ENCODE measurements at places on chromosomes 16 and 17.
A peak's percentile ranks its signal among the peaks of the same experiment; 100 is the strongest.

DNA sequence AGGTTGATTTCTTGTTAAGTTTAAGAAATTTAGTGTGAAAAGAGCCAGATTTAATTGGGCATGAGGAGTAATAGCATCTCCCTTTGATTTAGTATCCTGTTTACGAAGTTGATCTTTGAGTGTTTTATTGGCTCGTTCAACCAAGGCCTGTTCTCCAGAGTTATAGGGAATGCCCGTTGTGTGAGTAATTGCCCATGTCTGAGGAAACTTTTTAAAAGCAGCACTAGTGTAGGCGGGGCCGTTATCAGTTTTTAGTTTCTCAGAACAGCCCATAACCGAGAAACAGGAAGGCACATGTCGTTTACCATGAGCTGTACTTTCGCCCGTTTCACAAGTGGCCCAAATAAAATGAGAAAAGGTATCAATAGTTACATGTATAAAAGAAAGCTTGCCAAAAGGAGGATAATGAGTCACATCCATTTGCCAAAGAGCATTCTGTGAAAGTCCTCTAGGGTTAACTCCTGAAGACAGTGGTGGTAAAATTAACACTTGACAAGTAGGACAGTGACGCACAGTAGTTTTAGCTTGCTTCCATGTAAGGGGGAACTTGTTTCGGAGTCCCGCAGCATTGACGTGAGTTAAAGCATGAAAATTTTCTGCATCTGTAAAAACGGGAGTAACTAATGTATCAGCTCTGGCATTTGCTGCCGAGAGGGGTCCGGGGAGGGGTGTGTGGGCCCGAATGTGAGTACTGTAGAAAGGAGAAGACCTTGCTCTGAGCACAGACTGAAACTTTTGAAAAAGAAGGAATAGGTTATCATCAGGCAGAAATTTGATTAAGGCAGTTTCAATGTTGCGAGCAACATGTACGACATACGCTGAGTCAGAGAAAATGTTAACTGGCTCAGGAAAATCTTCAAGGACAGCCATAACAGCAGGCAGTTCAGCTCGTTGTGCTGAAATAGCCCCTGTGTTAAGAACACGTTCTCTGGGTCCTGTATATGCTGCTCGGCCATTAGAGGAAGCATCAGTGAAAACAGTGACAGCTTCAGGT is 18.5 kb upstream of the KCTD5 start:
- peak; percentile 63 for DNase-seq

DNA sequence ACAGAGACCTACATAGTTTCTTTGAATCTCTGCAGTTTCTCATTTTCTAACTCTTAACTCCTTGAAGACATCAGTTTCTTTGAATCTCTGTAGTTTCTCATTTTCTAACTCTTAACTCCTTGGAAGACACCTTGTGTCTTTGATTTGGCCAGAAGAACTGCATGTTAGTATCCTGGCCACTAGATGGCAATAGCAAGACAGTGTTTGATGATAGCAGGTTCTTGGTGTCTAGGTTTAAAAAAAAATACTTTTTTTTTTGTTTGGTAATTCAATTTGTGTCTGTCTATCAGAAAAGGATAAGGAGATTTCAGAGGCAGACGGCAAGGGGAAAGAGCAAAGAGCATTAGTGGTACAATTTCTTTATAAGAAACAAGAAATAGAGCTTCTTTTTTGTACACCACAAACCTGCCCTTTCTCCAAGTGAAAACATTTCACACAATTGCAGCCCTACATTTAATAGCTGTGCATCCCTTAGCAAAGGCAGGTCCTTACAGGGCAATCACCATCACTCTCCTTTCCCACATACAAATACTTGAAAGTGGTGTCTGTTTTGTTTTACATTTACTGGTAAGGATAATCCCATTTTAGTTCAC is 1324.9 kb upstream of the CDH8 start:
- peak; percentile 70 for DNase-seq

DNA sequence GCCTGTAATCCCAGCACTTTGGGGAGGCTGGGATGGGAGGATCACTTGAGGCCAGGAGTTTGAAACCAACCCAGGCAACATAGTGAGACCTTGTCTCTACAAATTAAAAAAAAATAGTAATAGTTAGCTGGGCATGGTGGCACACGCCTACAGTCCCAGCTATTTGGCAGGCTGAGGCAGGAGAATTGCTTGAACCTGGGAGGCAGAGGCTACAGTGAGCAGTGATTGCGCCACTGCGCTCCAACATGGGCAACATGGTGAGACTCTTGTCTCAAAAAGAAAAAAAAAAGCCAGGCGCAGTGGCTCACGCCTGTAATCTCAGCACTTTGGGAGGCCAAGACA is 56.9 kb upstream of the MRTFB start:
- no peak for DNase-seq

DNA sequence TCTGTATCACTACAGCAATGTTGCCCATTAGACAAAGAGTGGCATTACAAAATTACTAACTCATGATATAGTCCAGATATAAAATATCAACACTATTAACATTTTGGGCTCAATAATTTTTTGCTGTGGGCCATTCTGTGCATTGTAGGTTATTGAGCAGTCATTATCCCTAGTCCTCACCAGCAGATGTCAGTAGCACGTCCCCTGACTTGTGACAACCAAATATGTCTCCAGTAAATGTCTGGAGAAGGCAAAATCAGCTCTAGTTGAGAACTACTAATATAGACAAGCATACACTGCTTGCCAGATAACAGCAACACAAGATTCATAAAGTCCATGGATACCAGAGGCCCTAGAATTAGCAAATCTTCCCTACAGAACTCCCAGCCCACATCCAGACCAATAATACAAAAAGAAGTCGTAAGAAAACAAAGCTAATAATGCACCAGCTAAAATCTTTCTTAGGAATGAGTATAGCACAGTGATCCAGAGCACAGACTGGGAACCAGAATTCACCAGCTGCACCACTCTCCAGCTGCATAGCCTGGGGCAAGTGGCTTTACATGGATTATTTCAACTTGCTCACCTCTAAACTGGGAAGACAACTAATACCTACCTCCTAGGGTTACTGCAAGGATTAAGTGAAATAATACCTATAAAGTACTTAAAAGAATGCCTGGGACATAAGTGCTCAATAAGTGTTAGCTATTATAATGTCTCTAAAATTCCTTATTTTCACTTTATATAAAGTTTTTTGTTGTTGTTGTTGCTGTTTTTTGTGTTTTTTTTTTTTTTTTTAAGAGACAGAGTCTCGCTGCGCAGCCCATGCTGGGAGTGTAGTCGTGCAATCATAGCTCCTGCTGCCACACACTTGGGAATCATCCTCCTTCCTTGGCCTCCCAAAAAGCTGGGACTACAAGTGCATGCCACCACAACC is 23.7 kb downstream of the HELZ start:
- peak; percentile 73 for DNase-seq

DNA sequence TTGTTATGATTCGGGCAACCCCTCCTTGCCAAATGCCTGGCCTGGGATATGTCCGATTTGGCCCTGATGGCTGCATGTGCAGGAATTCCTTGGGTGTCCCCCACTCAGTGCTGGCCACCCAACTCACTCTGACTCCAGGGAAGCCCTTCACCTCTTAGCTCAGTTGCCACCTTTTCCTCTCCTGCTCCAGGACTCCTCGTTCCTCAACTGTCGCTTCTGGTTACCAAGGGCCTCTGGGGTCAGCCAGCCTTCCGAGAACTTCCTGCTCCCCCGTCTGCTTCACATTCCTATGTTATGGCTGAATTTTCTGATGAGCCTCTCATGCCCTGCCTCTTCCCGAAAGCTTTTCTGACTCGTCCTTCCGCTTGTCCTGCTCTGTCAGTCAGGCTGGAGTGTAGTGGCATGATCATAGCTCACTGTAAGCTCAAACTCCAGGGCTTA is 63.5 kb downstream of the SPACA3 start:
- DNase-seq = no peak

GRCh38 chr16:61892531-61892930 is 143.7 kb downstream of the CDH8 start:
- no peak for DNase-seq

DNA sequence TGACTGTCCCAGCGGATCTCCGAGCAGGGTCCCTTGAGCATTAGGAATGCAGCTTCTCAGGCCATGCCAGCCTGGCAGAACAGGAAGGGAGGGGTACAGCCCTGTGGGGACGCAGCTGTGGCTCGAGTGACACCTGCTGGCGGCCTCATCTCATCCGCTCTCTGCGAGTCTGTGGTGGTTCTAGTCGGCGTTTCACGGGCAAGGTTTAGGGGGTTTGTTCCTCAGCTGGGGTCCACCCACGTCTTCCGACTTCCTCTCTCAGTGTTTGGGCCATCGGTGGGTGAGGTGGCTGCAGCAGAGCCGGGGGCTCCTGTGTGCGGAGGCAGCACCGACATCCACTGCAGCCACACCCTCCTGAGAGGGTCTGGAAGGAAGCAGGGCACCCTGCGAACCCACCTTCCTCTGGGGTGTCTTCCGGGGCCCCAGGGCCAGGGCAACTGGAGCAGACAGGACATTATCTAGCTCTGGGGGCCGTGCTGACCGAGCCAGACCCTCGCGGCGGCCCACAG is 33.3 kb downstream of the JPH3 start:
- DNase-seq = peak; percentile 78

- DNase-seq = no peak
These were observed 112.0 kb upstream of the HAS3 start for GRCh38 chr16:68993456-68993855.

- DNase-seq = no peak
These were observed 2.8 kb downstream of the MYCBPAP start for GRCh38 chr17:50511058-50511457.

GRCh38 chr16:9816644-9817043 is 365.6 kb downstream of the GRIN2A start:
- DNase-seq = no peak

- DNase-seq = no peak
These were observed 24.9 kb downstream of the USP22 start for GRCh38 chr17:21017861-21018260.

- DNase-seq = no peak
These were observed 188.5 kb downstream of the XYLT1 start for GRCh38 chr16:17282247-17282646.

DNA sequence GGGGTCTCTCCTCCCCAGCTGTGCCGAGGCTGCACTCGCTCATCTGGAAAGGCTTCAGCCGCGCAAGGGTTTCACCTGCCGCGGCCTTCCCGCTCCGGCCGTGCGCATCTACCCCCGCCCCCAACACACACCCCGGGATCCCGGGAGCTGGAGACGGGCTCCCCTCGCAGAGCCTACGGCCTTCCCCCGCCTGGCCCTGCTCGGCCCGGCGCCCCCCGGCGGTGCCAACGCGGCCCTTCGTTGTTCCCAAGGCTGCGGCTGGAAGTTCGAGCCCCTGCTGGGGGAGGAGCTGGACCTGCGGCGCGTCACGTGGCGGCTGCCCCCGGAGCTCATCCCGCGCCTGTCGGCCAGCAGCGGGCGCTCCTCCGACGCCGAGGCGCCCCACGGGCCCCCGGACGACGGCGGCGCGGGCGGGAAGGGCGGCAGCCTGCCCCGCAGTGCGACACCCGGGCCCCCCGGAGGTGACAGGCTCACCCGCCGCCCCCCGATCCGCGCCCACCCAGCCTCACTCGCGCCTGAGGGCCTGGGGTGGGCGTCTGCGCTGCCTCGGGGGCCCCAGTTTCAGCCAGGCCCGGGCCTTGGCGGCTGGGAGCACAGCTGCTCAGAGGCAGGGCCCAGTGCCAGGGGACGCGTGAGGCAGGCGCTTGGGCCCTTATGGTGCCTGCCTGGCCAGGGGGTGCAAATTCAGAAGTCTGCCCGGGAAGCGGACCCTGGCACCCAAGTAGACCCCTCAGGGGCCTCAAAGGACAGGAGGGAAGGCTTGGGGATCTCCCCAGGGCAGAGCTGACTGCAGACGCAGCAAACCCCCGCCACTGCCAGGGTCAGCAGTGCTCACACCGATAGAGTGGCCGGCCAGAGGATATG is 11.2 kb downstream of the GALK1 start:
- DNase-seq = peak; percentile 91

DNA sequence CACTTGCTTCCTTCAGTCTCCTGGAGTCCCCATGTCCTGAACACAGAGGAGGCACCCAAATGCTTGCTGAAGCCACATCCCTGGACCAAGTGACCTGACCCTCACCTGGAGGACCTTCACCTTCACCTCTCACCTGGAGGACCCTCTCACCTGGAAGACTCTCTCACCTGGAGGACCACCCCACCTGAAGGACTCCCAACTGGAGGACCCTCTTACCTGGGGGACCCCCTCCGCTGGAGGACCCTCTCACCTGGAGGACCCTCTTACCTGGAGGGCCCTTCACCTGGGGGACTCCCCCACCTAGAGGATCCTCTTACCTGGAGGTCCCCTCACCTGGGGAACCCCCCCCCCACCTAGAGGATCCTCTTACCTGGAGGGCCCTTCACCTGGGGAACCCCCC is 573 bp upstream of the CDK10 start:
- no peak for DNase-seq

GRCh38 chr17:79836972-79837887 is 2.0 kb downstream of the CBX4 start:
- peak; percentile 90 for DNase-seq

- no peak for DNase-seq
These were observed 12.8 kb upstream of the AKAP1 start for GRCh38 chr17:57071991-57072944.

DNA sequence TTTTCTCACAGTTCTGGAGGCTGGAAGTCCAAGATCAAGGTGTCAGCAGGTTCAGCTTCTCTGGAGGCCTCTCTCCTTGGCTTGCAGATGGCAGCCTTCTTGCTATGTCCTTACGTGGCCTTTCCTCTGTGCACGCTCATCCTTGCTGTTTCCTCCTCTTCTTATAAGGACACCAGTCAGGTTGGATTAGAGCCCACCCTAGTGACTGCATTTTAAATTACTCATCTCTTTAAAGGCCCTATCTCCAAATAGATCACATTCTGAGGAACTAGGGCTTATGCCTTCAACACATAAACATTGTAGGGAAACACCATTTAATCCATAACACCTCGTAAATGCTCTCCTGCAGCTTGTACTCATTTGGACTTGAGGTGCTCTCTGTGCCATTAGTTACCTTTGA is 36.3 kb downstream of the DHRS7C start:
- DNase-seq = peak; percentile 11

GRCh38 chr16:17160920-17161431 is 309.8 kb downstream of the XYLT1 start:
- no peak for DNase-seq

DNA sequence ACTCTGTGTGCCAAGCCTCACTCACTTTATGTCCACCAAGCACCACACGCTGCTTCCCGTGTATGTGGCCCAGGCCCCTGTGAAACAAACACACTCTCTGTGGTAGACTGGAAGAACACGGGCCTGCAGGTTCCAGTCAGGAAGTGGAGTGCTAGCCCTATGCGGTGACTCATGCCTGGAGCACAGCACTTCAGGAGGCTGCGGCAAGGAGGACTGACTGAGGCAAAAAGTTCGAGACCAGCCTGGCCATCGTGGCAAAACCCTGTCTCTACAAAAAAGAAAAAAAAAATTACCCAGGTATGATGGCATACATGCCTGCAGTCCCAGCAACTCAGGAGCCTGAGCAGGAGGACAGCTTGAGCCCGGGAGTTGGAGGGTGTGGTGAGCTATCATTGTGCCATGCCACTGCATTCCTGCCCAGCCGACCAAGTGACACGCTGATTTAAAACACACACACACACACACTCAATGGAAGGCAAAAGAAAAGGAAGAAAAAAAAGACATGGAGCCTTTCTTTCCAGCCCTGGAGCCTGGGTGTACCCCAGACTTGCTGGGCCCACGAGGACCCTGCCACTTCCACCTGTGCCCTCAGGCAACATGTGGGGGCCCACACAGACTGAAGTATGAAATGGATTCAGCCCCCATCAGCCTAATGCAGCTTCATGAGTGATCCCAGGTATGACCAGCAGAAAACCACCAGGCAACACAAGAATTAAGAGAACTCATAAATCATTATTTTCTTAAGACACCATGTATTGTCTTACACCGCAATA is 126.6 kb downstream of the ANKRD11 start:
- DNase-seq = peak; percentile 73

Data from hematopoietic multipotent progenitor cell treated with erythropoietin and hydrocortisone succinate and interleukin-3 and kit ligand, for 4 days (in vitro differentiated cells).